Tibial artery (tissue), 4 donors: ENCODE measurements at places on chromosomes 4 and X.

- H3K4me3 ChIP-seq = no peak overlapping the region
- DNase-seq = no peak
- no peaks in the 10 kb centered on the region for H3K36me3 ChIP-seq
- H3K27ac ChIP-seq = no peak overlapping the region
- H3K4me1 ChIP-seq = peaks cover 6% of the 10 kb centered on the region
These were observed 15.2 kb downstream of the SEPTIN11 start for GRCh38 chr4:76964769-76965168.

DNA sequence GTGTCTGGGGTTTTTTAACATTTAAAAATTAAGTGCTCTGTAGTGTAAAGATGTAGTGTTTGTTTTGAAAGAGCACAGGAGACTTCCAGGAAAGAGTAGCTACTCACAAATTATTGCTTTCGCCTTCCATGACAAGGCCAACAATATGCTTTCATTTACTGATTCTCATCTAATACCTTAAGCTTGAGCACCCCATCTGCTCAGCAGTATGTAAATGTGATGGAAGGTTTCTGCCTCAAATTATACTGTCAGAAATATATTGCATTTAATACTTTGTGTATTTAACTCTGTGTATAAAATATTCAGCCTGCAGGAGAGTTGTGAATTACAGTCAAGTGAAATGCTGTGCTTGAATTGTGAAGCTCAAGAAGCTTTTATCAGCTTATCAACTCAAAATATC lies 296.3 kb upstream of the ATOH1 start:
- H3K36me3 ChIP-seq = no peaks in the 10 kb centered on the region
- no peaks in the 10 kb centered on the region for H3K4me1 ChIP-seq
- no peak for DNase-seq
- H3K27ac ChIP-seq = no peak overlapping the region

GRCh38 chrX:45758319-45758718 lies 557.6 kb upstream of the DIPK2B start:
- DNase-seq = no peak
- H3K4me1 ChIP-seq = no peaks in the 10 kb centered on the region
- H3K27ac ChIP-seq = peak overlapping the region; percentile 47
- no peaks in the 10 kb centered on the region for H3K36me3 ChIP-seq

- H3K27me3 ChIP-seq = no peaks in the 10 kb centered on the region
- H3K36me3 ChIP-seq = no peaks in the 10 kb centered on the region
- no peak for DNase-seq
- no peak overlapping the region for H3K27ac ChIP-seq
- no peaks in the 10 kb centered on the region for H3K4me1 ChIP-seq
These were observed 118.2 kb downstream of the GRID2 start for GRCh38 chr4:92421920-92422319.

- H3K4me1 ChIP-seq = no peaks in the 10 kb centered on the region
- H3K27me3 ChIP-seq = no peaks in the 10 kb centered on the region
- no peaks in the 10 kb centered on the region for H3K36me3 ChIP-seq
- DNase-seq = no peak
These were observed 201.4 kb upstream of the PSAPL1 start for GRCh38 chr4:7636240-7636508.

- no peaks in the 10 kb centered on the region for H3K36me3 ChIP-seq
- H3K4me3 ChIP-seq = no peak overlapping the region
- H3K27ac ChIP-seq = no peak overlapping the region
- no peaks in the 10 kb centered on the region for H3K4me1 ChIP-seq
- no peak for DNase-seq
- H3K27me3 ChIP-seq = no peaks in the 10 kb centered on the region
These were observed 91.1 kb upstream of the ANKRD50 start for GRCh38 chr4:124803641-124804040.

DNA sequence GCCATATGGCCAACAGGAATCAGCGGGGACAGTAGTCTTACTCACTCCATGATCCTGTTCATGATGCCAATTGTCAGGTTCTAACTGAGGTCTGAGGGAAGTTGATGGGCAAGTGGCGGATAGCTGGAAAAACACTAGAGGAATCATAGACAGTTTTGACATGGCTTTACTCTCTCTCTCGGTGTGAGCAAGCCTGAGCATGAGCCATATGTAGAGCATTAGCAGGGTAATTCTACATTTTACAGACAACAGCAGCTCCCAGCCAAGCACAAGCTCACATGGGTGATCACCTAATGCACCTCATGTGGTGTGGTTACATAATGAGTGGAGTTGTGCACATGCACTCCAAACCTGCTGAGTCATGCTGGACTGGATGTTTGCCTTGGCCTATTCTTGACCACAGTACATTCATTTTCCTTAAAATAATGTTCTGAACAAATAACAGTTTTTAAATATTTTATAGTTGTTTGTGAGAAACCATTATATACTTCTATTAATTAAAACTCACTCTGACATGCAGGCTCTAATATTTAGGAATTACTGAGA lies 429.2 kb downstream of the GPAT3 start:
- no peak overlapping the region for H3K4me3 ChIP-seq
- H3K27ac ChIP-seq = no peak overlapping the region
- DNase-seq = no peak
- H3K27me3 ChIP-seq = no peaks in the 10 kb centered on the region

- no peaks in the 10 kb centered on the region for H3K36me3 ChIP-seq
- no peaks in the 10 kb centered on the region for H3K27me3 ChIP-seq
- no peak overlapping the region for H3K4me3 ChIP-seq
- DNase-seq = no peak
These were observed 3.5 kb downstream of the TENT5D start for GRCh38 chrX:80423744-80424143.

DNA sequence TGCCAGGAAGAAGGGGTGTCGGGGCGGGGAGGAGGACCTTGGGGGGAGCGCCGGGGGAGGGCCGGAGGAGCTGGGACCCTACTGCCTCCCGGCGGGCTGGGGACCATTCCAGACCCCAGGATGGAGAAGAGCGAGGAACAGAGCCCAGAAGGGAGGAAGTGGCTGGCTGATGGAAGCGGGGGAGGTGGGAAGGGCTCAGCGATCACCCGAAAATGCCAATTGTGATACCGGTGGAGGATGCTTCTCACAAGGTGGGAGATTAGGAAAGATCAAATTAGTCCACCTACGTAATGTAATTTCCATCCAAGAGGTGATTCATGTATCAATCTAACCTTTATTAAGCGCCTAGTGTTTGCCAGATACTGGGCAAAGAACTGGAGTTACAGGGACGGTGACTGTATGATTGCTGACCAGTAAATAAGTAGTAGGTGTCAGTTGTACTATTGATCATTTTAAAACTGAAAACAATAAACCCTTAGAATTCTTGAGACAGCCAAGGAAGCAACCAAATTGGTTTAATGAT lies 452 bp upstream of the RAI2 start:
- no peak for DNase-seq
- H3K4me3 ChIP-seq = peak overlapping the region; percentile 79
- no peaks in the 10 kb centered on the region for H3K36me3 ChIP-seq
- H3K27ac ChIP-seq = peak overlapping the region; percentile 52

- no peak overlapping the region for H3K4me3 ChIP-seq
- no peaks in the 10 kb centered on the region for H3K27me3 ChIP-seq
- H3K36me3 ChIP-seq = peaks cover 6% of the 10 kb centered on the region
- no peak overlapping the region for H3K27ac ChIP-seq
- no peak for DNase-seq
- no peaks in the 10 kb centered on the region for H3K4me1 ChIP-seq
These were observed 17.4 kb upstream of the AFF1 start for GRCh38 chr4:86917212-86918039.

DNA sequence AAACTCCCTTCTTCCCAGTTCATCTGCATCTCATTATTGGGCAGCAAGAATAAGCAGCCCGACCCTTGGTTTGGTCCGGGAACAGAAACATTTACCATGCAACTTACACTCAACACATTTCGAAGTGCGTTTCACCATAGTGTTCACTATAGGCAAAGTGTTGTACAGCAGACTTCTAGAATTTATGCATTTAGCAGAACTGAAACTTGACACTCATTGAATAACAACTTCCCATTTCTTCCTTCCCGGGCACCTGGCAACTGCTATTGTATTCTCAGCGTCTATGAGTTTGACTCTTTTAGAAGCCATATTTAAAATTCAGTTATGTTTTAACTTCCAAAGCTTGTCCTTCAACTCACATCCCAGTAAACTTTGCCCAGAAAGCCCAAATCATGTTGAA lies 840.6 kb downstream of the NLGN4X start:
- H3K36me3 ChIP-seq = no peaks in the 10 kb centered on the region
- H3K4me1 ChIP-seq = no peaks in the 10 kb centered on the region
- no peaks in the 10 kb centered on the region for H3K27me3 ChIP-seq
- H3K27ac ChIP-seq = no peak overlapping the region
- DNase-seq = no peak

DNA sequence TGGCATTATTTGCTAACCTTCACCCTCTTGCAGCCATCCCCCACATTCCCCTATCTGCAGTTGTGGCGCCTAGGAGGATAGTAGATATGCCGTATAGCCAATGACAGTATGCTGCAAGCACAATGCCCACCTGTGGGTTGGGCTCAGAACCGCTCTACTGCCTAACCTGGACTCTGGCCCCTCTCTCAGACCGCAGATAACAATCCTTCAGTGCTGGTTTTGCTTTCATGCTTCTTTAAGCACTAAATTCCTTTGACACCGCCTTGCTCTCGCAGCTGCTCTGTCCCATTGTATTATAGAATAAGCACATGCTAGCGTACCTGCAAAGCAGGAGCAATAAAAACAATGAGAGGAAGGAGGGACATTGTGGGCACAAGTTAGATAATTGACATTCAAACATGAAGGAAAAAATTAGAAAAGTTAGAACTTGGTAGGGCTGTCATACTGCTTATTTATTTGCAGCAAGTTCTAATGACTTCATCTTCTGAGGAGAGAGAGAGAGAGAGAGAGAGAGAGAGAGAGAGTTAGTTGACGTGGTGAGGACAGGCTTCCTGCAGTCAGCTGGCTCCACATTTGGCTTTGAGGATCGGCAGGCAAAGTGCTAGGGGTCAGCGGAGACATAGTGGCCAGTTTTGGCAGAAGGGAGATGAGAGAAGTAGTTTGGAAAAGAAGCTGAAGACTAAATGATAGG lies 55.8 kb downstream of the WWC2 start:
- no peak overlapping the region for H3K27ac ChIP-seq
- no peak for DNase-seq
- no peaks in the 10 kb centered on the region for H3K36me3 ChIP-seq

- no peak overlapping the region for H3K27ac ChIP-seq
- H3K27me3 ChIP-seq = no peaks in the 10 kb centered on the region
- no peak for DNase-seq
These were observed 10.4 kb downstream of the PAQR3 start for GRCh38 chr4:78928835-78929234.

GRCh38 chr4:168304744-168305459 lies 13.7 kb downstream of the DDX60 start:
- no peaks in the 10 kb centered on the region for H3K27me3 ChIP-seq
- no peak overlapping the region for H3K27ac ChIP-seq
- no peak overlapping the region for H3K4me3 ChIP-seq
- no peak for DNase-seq
- H3K4me1 ChIP-seq = no peaks in the 10 kb centered on the region
- peaks cover 36% of the 10 kb centered on the region for H3K36me3 ChIP-seq

DNA sequence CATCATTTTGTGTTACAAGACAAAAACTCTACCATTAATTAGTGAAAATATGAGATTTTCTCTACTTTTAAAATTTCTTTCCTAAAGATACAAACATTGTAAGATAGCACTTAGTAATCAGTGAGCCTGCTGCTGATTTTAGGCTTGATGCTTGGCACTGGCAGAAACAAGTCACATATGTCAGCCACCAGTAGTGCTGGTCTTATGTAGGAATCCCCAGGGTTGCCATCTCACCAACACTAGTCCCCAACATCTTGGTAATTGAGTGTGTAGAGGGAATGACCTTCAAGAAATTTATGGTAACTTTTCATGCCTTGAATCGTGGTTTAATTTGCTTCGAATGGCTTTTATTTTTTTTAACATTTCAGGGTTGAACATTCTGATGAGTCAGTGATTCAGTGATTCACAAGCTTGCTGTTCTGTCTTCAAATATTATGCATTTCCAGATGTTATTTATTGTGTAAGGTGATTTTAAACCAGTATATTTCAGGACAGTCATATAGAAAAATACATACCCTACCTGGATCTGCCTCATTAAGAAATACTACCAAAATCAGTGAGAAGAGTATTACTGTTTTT lies 11.9 kb downstream of the EXOC1 start:
- no peaks in the 10 kb centered on the region for H3K27me3 ChIP-seq
- H3K4me3 ChIP-seq = no peak overlapping the region
- H3K4me1 ChIP-seq = peaks cover 23% of the 10 kb centered on the region
- H3K27ac ChIP-seq = peak overlapping the region; percentile 71

DNA sequence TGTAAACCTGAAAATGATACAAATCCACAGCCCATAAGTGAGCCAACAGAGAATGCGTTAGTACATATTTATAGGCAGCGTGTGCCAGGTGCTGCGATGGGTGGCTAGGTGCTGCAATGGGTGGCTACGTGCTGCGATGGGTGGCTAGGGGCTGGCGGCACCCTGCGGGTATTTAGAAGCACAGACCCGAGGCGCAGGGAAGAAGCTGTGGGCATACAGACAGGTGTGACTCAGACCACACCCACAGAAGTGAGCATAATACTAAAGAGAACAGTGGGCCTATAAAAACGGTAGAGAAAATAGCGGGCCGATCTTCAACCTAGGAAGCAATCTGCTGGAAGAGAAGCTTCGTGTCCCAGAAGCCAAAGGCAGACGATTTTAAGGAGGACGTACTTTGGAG lies 81.1 kb downstream of the FAT1 start:
- H3K36me3 ChIP-seq = peaks cover 5% of the 10 kb centered on the region
- no peaks in the 10 kb centered on the region for H3K27me3 ChIP-seq
- H3K4me3 ChIP-seq = no peak overlapping the region
- no peaks in the 10 kb centered on the region for H3K4me1 ChIP-seq
- no peak for DNase-seq
- H3K27ac ChIP-seq = no peak overlapping the region

DNA sequence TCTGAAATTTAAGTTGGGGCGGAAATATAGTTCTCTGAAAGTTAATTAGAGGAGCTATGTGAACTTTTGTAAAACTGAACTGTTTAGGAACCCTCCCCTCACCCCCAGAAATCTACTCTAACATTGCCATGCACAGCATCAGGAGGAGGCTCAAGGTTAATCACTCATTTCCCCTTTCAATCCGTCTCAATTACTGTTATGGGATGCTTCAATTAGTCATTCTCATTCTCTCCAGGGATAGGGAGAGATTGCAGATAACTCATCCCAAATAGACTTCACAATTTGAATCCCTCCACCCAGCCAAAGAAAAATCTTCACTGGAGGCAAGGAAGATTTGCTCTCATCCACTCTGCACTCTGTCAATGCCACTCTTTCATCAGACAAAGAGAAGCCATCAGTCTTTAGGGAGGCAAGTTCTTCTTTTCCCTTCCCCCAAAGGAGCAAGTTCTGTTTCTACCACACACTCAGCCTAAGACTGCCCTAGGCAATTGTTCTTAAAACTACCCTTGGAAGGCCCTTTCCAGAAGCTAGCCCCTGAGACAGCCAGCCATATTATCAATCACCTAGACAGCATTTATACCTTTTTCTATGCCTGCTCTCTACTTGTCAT lies 140.4 kb downstream of the SLC10A7 start:
- H3K4me1 ChIP-seq = no peaks in the 10 kb centered on the region
- H3K27ac ChIP-seq = no peak overlapping the region
- H3K27me3 ChIP-seq = no peaks in the 10 kb centered on the region
- DNase-seq = no peak

GRCh38 chrX:43880425-43880824 lies 1.8 kb downstream of the MAOB start:
- H3K4me1 ChIP-seq = no peaks in the 10 kb centered on the region
- H3K36me3 ChIP-seq = no peaks in the 10 kb centered on the region
- H3K27ac ChIP-seq = peak overlapping the region; percentile 79
- no peaks in the 10 kb centered on the region for H3K27me3 ChIP-seq

- H3K4me3 ChIP-seq = no peak overlapping the region
- H3K4me1 ChIP-seq = no peaks in the 10 kb centered on the region
- DNase-seq = no peak
- H3K27me3 ChIP-seq = no peaks in the 10 kb centered on the region
- no peaks in the 10 kb centered on the region for H3K36me3 ChIP-seq
These were observed 317.2 kb downstream of the PDGFC start for GRCh38 chr4:156654410-156654809.
